ENCODE measurements at places on chromosomes 7 and 10.

- DNase-seq = no peak
Measured at GRCh38 chr7:123635551-123636359, 19.9 kb upstream of the LMOD2 start.

DNA sequence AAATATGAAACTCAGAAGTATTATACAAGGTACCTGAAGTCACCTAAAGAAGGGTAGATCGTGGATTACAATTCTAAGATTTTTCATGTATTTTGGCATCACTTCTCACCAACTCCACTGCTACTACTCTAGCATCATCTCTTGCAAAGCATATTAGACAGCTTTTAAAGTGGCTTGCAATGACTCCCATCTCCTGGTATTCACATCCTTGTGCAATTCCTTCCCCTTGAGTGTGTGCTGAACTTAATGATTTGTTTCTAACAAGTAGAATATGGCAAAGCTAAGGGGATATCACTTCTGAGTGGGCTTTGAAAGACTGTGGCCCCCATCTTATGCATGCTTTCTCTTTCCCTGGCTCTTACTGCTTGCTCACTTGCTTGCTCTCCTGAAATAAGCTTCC lies 280.2 kb downstream of the SNX13 start:
- no peak for DNase-seq

GRCh38 chr10:125479059-125479458 lies 203.9 kb downstream of the TEX36 start:
- no peak for DNase-seq

- DNase-seq = no peak
Measured at GRCh38 chr7:86844608-86845007, 200.9 kb downstream of the GRM3 start.

DNA sequence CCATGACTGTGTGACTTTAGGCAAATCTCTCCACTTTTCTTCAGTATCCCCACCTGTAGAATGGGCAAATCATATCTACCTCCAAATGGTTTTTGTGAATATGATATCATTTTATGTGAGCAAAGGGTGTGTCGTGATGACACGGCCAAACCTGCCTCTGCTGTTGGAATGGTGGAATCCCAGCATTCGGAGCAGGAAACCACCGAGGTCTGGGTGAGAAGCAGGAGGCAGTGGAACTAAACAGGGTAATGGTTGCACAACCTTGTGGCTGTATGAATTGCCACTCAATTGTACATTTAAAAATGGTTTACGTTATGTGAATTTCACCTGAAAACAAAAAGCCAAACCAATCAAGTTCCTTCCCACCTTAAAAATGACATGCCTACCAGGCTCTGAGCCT lies 131.4 kb upstream of the ZMIZ1 start:
- no peak for DNase-seq

- DNase-seq = no peak
Measured at GRCh38 chr10:80185578-80186299, 19.6 kb downstream of the ANXA11 start.

DNA sequence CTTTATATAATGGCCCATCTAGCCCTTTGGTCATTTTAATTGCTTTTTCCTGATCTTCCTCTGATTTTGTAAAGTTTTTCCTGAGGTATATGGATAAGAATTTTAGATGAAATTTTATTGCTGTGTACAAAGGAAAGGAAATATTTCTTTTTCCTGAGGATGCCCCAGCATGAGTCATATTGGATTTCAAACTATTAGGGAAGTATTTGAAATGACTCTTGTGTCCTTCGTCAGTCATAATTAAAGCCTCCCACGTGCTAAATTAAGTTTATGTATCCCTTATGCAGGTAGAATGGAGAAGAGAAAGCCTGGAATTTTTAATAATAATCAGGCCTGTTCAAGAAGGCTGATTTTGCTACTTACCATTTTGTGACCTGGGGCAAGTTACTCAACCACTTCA lies 82.6 kb upstream of the GLI3 start:
- no peak for DNase-seq

DNA sequence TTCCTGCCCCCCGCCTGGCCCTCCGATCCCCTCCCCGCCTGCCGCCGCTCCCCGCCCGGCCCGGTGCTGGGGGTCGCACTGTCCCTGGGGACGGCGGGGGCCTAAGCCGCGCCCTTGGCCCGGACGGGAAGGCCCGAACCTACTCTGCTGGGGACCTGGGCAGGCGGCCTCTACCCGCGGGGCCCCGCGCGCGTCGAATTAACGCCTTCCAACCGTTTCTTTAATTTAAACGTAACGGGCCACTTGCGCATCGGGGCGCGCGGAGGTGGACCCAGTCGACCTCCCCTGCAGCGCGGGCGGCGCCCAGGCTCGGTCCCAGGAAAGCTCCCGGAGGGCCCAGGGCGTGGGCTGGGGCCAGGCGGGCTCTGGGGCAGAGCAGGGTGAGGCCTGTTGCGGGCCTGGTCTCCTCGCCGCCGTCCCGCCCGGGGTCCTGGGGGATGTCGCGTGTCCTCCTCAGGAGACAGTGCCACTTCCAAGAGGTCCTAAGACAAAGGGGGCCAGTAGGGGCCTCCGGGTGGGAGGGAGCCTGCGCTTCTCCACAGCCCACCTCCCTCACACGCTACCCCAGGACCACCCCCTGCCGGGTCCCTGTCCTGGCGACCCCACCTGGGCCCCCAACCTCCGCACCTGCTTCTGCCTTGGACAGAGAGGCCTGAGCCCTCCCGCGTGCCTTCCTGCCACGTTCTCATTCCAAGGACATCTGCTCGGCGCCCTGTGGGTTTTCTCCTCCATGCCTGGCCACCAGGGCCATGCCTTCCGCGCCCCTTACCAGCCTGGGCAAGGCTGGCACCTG lies 658 bp upstream of the PTPRN2 start:
- DNase-seq = no peak

GRCh38 chr10:7261351-7261750 lies 149.5 kb downstream of the SFMBT2 start:
- DNase-seq = no peak

DNA sequence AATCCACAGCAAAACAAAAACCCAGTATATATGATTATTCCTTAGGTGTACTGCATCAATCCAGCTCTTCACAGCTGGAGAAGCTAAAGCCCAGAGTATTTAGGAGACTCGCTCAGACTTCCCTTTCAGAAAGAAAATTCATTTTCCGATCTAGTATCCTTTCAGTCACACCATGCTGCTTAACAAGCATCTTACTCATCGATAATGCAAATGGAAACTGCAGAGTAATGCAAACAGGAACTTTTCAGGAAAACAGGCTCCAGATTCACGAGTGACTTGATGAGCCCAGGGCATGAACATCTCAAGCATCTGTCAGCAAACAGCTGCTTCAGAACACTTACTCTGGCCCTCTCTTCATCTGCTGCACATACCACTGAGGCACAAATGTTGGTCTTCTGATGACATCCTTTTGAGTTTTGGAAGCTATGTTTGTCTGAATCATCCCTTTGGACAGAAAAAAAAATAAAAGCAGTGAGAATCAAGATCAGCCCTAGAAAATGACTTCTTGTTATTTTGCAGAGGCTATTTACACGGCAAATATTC lies 24.9 kb upstream of the ZC3HAV1L start:
- no peak for DNase-seq

GRCh38 chr10:63832686-63833085 lies 311.5 kb downstream of the REEP3 start:
- DNase-seq = no peak

DNA sequence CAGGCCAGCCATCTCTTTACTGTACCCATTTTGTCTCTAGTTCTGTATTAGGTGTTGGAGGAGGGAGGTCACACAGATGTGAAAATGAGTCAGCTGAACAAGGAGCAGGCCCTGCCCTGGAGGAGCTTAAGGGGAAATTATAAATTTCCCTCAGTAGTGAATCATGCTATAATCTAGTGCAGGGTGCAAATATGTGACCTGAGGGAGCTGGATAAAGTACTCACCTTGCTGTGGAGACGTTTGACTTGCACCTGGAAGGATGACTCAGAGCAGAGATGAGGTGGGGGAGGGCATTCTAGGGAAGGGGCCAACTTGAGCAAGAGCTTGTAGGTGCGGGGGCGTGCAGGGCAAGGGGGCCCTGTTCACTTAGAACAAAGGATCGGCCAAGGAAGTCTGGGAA lies 610.6 kb downstream of the SDK1 start:
- DNase-seq = no peak

DNA sequence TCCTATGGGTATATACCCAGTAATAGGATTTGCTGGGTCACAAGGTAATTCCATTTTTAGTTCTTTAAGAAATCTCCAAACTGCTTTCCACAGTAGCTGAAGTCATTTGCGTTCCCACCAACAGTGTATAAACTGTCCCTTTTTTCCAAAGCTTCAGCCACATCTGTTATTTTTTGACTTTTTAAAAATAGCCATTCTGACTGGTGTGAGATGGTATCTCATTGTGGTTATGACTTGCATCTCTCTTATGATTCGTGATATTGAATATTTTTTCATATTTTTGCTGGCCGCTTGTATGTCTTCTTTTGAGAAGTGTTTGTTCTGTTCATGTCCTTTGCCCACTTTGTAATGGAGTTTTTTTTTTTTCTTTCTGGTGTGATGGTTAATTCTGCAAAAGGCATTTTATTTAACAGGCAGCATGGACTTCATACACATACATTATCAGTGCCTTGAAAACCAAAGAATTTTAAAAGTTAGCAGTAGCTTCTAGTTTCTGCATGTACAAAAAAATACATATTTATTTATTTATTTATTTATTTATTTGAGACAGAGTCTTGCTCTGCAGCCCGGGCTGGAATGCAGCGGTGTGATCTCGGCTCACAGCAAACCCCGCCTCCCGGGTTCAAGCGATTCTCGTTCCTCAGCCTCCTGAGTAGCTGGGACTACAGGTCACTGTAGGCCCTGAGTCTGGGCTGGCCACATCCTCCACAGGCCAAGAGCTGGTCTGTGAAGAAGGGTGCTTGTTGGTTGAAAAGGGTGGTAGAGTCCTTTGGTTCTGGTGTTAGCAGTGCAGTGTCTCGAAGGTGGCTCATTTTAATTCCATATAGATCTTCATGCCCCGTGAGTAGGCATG lies 32.3 kb downstream of the AGR3 start:
- no peak for DNase-seq

DNA sequence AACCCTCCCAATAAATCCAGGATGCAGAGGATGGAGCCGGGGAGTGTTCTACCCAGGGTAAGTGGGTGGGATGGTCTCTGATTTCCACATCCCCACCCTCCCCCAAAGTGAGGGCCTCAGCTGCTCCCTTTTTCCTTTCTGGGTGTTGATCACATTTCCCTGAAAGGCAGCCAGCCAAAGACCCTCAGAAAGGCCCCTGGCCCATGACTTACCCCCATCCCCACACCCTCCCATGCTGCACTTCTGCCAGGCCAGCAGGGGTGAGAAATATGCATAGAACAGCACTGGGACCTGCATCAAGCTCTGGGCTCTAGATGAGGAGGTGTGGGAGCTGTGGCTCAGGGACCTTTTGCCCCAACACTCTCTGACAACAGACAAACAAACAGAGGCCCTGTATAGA lies 927.3 kb upstream of the ZNF722 start:
- no peak for DNase-seq

DNA sequence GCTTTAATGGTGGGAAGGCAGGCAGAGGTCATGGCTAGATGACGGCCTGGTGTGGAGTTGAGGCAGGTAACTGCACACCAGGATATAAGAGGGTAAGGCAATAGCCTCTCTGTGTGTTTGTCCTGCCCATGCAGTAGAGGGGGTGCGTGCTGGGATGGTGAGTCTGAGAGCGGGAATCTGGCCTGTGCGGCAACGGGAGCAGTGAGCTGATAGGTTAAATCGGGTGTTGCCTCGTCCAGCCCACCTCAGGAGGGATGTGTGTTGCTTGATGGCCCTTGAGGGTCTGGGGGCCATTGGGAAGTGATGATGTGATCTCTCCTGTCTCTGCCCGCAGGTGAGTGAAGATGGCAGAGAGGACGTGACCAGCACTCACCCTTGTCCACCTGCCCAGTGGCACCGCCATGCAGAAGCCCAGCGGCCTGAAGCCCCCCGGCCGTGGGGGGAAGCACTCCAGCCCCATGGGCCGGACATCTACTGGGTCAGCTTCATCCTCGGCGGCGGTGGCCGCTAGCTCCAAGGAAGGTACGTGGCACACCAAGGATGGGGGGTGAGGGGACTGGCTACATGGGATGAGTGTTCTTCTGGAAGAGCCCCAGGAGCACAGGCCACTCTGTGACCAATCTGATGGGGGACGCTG lies 28.1 kb downstream of the CLIP2 start:
- DNase-seq = no peak

DNA sequence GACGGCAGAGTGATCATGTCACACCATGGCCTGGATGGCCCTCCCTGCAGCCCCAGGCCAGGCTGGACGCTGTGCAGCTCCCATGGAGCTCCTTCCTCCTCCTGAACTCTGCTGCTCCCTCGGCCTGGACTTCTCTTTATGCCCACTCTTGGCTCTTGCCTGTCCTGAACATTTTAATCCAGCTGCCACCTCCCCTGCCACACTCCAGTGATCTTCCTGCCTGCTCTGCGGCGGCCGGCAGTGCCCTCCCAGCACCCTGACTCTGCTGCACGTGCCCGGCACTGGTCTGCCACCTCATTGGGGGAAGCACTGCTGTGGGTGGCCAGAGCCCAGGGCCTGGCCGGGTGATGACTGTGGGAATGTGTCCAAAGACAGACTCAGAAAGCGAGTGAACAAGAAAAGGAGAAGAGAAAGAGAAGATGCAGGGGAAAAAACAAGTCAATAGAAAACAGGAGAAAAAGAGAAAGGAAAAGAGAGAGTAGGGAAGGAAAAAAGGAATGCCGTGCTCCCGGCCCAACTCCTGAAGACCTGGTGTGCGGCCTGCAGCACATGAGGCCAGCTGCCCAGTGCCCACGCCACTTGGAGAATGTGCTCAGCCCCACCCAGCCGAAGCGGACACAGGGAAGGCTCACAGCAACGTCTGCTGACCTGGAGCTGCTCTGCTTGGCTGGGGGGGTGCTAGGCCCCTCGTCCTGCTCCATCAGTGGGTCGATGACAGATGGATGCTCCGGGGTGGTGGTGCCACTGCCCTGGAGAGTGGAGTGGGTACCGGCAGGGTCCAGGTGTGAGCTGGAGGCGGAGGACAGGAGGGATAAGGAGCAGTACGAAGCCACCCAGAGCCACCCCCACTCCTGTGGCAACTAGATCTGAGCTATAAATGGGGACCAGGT lies 115.9 kb downstream of the DLG5 start:
- DNase-seq = no peak

DNA sequence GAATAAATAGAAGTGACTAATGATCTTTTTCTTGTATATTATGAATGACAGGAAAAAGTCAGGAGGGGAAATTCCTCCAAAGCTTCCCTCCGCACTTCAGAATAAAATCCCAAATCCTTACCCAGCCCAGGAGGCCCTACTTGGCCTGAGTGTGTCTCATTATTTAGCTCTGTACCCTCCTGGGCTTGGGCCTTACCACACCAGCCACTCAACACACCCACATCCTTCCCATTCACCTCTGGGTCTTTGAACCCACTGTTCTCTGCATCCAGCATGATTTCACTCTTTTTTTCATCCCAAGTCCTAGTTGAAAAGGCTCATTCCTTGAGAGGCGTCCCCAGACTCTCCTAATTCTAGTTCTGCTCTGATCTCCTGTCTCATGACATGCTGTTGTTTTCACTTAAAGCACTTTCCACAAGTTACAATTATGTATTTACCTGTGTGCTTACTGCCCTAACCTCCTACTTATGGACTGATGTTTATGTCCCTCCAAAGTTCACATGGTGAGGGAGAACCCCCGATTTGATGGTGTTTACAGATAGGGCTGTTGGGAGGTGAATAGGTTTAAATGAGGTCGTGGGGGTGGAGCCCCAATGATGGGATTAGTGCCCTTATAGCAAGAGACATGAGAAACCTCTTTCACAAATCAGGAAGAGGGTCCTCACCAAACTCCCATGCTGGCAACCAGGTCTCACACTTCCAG lies 6.4 kb downstream of the NOD1 start:
- DNase-seq = no peak

GRCh38 chr10:70352401-70353097 lies 29.9 kb downstream of the LRRC20 start:
- DNase-seq = no peak
